ENCODE measurements at places on chromosomes 13 and 19.

DNA sequence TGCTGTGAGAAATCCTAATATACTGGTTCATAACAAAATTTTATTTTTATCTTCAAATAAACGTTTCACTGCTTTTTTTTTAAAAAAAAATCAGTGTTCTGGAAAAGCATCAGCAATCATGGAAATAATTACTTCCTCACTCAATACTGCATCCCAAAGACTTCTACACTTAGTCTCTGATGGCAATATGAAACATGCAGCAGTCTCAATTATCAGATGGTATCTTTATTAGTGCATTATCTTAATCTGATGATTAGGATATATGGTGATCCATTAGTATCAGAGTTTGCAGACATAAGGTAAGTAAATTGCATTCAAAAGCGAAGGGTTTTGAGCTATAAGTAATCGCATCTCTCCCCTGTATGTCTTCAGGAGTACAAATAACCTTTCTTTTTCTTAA lies 218.3 kb upstream of the EDNRB start:
- no peak for DNase-seq

GRCh38 chr13:22141716-22142115 lies 470.8 kb downstream of the FGF9 start:
- DNase-seq = no peak

DNA sequence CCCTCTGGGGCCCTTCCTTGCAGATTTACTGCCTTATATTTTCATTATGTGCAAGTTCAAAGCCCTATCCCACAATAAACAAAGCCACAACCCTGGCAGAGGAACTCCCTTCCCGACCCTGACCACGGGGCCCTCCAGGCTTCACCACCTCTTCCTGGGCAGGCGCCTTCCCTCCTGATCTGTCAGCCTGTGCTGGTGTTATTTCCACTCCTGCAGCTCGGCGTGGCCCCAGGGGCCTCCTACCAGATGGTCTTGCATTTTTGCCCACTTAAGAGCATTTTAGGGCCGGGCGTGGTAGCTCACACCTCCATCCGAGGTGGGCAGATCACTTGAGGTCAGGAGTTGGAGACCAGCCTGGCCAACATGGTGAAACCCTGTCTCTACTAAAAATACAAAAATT lies 22.8 kb downstream of the SLC15A1 start:
- no peak for DNase-seq

DNA sequence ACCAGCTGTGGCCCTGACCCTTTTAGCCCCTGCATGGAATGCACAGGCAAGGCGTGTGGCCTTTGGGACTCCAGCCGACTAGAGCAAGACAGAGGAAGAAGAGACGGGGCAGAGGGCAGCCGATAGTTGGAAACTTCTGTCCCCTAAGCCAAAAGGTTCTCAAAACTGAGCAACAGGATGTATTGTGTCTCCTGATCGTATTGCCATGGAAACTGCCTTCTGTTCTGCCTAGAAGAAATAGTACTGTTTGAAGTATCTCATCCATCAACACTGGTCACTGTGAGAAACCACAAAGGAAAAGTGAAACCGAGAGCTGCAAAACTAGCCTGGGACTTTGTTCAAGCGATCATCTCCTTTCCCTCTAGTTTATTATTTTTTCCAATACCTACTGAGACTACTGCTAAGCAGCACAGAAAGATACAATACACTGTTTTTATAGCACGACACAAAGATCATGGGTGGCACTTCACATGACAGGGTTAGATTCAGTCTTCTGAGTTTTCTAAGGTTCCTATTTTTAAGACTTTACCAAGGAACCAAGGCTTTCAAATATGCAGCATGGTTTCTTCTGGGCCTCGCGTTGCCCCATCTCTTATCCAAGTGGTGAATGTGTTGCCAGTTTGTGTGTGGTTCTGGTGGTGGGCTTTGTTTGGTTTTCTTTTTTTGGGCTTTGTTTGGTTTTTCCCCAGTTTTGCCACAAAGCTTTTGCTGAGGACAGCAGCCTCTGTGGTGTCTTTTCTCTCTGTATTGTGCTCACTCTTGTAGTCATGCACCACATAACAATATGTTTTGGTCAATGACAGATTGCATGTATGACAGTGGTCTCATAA lies 49.3 kb upstream of the GPR183 start:
- DNase-seq = no peak

- DNase-seq = no peak
These were observed 224.4 kb downstream of the OXGR1 start for GRCh38 chr13:96769874-96770273.

DNA sequence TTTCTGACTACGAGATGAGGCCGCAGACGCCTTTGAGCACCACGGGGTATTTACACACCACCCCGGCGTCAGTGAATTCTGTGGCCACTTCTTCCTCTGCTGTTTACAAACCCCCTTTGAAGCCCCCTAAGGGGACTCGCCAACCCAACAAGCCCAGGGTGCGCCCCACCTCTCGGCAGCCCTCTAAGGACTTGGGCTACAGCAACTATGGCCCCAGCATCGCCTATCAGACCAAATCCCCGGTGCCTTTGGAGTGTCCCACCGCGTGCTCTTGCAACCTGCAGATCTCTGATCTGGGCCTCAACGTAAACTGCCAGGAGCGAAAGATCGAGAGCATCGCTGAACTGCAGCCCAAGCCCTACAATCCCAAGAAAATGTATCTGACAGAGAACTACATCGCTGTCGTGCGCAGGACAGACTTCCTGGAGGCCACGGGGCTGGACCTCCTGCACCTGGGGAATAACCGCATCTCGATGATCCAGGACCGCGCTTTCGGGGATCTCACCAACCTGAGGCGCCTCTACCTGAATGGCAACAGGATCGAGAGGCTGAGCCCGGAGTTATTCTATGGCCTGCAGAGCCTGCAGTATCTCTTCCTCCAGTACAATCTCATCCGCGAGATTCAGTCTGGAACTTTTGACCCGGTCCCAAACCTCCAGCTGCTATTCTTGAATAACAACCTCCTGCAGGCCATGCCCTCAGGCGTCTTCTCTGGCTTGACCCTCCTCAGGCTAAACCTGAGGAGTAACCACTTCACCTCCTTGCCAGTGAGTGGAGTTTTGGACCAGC lies 5.3 kb downstream of the SLITRK5 start:
- no peak for DNase-seq

DNA sequence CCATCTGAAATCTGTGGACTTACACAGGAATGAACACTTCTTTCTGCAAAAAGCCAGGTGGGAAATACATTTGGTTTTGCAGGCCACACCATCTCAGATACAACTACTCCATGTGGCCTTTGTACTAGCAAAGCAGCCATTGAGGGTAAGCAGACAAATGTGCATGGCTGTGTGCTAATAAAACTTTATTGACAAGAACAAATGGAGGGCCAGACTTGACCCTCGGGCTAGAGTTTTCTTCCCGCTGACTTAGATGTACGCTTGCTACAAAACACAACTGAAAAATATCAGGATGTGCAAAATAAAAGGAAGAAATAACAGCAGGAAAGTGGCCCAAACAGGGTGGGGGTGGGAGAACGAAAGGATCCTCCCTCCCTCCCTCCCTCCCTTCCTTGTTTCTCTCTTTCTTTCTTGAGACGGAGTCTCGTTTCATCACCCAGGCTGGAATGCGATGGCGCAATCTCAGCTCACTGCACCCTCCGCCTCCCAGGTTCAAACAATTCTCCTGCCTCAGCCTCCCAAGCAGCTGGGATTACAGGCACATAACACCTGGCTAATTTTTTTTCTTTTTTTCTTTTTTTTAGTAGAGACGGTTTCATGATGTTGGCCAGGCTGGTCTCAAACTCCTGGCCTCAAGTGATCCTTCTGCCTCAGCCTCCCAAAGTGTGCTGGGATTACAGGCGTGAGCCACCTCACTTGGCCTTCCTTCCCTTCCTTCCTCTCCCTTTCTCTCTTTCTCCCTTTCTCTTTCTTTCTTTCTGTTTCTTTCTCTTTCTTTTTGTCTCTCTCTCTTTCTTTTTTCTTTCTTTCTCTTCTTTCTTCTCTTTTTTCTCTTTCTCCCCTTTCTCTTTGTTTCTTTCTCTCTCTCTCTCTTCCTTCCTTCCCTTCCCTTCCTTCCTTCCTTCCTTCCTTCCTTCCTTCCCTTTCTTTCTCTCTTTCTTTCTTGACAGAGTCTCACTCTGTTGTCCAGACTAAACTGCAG lies 29.3 kb downstream of the CCL25 start:
- DNase-seq = no peak

- peak; percentile 83 for DNase-seq
These were observed 8.4 kb downstream of the KANK3 start for GRCh38 chr19:8334458-8335342.

GRCh38 chr19:5142725-5143097 lies 173.8 kb downstream of the KDM4B start:
- DNase-seq = no peak

GRCh38 chr13:97430296-97430695 lies 3.7 kb upstream of the RAP2A start:
- DNase-seq = no peak

DNA sequence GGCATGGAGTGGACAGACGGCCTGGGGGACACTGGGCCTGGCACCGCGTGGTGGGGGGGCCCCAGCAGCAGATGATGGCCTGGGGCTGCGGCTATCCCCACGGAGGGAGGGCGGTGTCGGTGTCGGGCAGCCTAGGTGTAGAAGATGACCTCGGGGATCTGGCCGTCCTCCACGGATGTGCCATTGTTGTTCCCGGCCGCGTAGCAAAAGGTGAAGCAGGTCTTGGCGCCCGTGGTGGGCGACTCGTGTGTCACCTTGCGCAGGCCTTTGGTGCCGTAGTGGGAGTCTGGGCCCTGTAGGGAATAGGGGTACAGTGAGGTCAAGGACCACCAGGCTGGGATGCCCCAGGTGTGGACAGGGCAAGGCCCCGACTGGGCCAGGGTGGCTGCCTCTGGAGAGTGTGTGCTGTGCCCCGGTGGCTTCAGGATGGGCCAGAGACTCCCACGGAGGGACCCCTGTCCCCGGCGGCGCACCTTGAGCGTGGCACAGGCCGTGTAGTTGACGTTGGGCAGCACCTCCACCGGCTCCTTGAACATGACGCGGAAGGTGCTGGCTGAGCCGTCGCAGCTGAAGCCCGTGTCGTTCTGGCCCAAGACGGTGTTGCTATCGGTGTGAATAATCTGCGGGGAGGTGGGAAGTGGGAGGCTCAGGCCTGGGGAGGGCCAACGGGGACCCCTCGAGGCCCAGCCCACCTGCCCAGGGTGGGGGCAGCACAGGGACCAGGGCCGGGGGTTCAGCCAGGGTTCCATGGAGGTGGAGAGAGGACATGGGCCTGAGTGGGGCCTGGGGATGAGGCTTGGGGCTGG lies 29.0 kb downstream of the BTBD2 start:
- no peak for DNase-seq

GRCh38 chr19:34323433-34324204 lies 41.4 kb upstream of the GPI start:
- DNase-seq = no peak

DNA sequence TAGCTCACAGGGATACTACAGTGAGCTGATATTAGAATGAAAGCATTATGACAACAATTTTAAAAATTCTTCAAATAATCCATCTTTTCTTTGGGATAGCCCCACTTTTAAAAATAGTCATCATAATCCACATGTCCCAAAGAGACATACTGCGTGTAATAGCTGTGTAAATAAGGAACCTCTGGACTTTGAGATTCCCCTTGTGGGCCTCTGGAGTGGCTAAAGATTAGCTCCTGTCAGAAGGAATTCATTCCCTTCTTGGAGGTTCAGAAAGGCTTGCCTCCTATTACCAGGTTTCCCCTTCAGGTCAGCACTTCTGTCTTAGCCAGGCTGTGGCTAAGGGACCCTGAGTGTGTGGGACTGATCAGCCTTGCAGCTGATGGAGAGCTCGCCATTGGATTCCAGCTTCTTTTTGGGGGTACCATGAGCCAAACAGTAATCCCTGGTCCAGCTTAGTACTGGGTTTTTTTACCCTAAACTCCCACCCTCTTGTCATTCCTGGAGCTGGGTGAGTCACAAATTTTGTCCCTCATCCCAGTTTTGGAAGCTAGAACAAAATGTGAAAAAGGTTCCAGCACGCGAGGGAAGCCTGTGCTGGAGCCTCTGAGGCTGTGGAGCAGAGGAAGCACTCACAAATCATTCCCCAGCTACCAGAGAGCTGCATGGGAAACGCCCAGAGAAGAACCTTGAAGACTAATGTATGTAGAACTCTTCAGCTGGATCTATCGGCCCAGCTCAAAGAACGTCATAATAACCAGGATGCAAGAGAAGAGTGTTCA lies 96.7 kb downstream of the RNASEH2B start:
- no peak for DNase-seq

DNA sequence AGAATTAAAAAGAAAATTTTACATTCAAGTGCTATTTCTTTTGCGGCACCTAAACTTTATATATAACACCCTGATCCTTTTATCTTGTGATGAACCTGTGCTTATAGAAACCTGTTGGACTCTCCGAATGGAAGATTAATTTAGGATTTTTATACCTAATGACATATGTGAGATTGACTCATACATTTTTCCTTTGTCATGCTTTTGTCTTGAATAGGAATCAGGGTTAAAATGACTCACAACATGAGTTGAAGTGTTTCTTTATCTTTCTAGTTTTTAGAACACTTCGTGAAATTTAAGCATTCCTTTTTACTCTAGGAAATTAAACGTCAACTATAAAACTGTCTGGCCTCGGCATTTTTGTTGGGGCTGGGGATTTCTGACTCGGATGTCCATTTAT lies 378.9 kb downstream of the PCDH20 start:
- DNase-seq = no peak

DNA sequence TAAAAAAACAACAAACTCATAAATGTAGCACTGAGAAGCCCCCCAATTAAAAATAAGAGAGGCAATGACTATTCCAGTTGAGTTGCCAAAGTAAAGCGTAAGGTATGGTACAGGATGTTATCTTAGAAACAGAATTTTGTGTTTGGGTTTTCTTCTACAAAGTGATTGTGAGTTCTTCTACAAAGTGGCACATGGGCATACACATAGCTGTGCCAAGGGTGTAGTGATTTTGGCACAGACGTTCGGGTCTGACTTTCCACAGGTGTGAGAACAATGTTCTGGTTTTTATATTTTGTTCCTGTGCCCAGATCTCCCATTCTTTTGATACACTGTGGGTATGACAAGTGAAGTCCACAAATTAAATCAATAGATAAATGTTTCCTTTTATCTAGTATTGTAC lies 190.1 kb upstream of the CSNK1A1L start:
- DNase-seq = no peak

DNA sequence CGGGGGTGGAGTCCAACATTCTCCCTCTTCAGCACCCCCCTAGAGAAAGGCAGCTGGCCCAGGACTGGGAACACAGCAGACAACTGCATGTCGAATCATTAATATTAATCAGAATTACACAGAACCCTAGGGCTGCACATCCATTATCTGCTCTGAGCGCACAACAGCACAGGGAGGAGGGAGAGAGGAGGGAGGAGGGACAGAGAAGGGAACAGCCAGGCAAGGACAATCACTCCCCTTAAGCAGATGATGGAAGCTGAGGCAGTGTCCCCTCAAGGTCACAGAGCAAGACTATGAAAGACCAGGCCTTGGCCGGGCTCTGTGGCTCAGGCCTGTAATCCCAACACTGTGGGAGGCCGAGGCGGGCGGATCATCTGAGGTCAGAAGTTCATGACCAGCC lies 25.7 kb downstream of the TLE6 start:
- no peak for DNase-seq

GRCh38 chr13:109288151-109288709 lies 498.2 kb downstream of the IRS2 start:
- DNase-seq = no peak

GRCh38 chr13:72782717-72783116 lies 784 bp downstream of the PIBF1 start:
- DNase-seq = no peak

GRCh38 chr13:111115061-111115964 lies at the start of gene ARHGEF7:
Gene ARHGEF7, plus strand, starts transcription at chr13:111115310. Its CDS starts 217 bp downstream, at chr13:111115527.
- peak; percentile 31 for DNase-seq

GRCh38 chr13:79282976-79283375 lies 123.1 kb downstream of the RBM26 start:
- DNase-seq = no peak

GRCh38 chr13:27110056-27110746 lies 61.4 kb downstream of the USP12 start:
- DNase-seq = no peak
